ENCODE measurements at places on chromosomes 13 and 19. TPM values are rescaled to one million over a fixed set of nuclear protein-coding genes. Genes with fewer than 3 reads are reported as not detected.
A peak's percentile ranks its signal among the peaks of the same experiment; 100 is the strongest.

GRCh38 chr19:22286151-22286810 lies at the start of gene ZNF729:
Gene ZNF729 (plus strand): TSS chr19:22286441. CDS start chr19:22286526, 85 bp downstream.
- no peaks in the 10 kb centered on the region for H3K4me1 ChIP-seq
- H3K27me3 ChIP-seq = no peaks in the 10 kb centered on the region
- H3K36me3 ChIP-seq = no peaks in the 10 kb centered on the region
- no peak for DNase-seq
- H3K27ac ChIP-seq = no peak within 1 kb of the TSS

GRCh38 chr19:2733930-2734588 lies 5.8 kb downstream of the SLC39A3 start:
- H3K27ac ChIP-seq = no peak overlapping the region
- no peaks in the 10 kb centered on the region for H3K36me3 ChIP-seq
- no peak for DNase-seq
- no peaks in the 10 kb centered on the region for H3K27me3 ChIP-seq

QPCTL gene
- total RNA-seq = 42.8 TPM

DNA sequence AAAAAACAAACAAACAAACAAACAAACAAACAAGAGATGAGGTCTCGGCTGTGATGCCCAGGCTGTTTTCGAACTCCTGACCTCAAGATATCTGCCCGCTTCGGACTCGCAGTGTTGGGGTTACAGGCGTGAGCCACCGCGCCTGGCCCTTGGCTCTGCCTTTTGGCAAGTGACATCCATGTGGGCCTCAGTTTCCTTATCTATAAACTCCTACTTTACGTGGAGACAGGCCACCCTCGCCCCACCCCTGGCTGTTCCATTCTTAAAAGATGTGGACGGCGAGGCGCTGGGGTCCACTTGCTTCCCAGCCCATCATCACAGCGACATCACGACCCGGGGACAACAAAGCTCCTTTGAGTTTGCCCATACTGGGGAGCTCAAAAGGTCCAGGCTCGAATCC lies 1.7 kb downstream of the TSSK6 start:
- no peak overlapping the region for H3K27ac ChIP-seq
- H3K36me3 ChIP-seq = no peaks in the 10 kb centered on the region
- no peak overlapping the region for H3K4me3 ChIP-seq
- peaks cover 10% of the 10 kb centered on the region for H3K4me1 ChIP-seq
- no peaks in the 10 kb centered on the region for H3K27me3 ChIP-seq

GRCh38 chr19:13314761-13315160 lies 164.6 kb downstream of the IER2 start:
- H3K4me1 ChIP-seq = no peaks in the 10 kb centered on the region
- H3K4me3 ChIP-seq = no peak overlapping the region
- peaks cover 57% of the 10 kb centered on the region for H3K27me3 ChIP-seq
- DNase-seq = no peak
- H3K27ac ChIP-seq = no peak overlapping the region
- H3K36me3 ChIP-seq = no peaks in the 10 kb centered on the region

ZNF234 gene
- total RNA-seq = 6.0 TPM

GRCh38 chr19:32124585-32124984 lies 220.8 kb upstream of the ZNF507 start:
- H3K4me3 ChIP-seq = no peak overlapping the region
- no peaks in the 10 kb centered on the region for H3K4me1 ChIP-seq
- DNase-seq = no peak

DNA sequence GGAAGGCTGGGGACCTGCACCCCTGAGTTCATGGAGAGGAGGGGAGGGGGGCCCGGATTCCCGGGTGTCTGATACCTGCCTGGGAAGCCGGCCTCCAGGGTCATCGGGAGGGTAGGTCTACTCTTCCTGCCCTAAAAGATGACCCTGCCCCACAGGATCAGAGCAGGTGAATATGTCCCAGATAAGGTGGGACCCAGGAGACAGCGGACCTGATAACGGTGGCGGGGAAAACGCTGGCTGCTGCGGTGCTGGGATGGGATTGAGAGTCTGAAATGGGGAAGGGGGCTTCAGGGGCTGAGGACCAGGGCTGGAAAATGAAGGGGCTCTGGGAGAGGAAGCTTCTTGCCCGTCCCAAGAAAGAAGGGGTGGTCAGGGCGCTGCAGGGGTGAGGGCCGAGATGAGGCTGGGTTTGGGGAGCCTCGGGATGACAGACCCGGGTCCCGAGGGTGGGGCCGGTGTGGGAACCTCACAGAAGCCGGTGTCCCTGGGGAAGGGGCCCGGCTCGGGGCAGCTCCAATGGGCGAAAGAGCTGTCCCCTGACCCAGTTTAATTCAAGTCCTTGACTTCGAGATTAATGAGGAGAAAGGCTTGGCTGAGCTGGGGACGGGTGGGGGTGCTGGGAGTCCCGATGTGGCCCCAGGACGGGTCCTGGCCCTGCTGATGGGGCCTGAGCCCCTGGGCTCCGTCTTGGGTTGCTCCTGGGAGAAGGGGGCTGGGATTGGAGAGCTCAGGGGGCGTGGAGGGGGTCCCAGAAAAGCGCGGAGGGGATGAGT lies 823 bp downstream of the TTYH1 start:
- H3K27me3 ChIP-seq = peaks cover 55% of the 10 kb centered on the region
- H3K36me3 ChIP-seq = no peaks in the 10 kb centered on the region
- no peak overlapping the region for H3K27ac ChIP-seq

C1QTNF9 gene
- total RNA-seq = not detected

- no peaks in the 10 kb centered on the region for H3K27me3 ChIP-seq
- H3K4me1 ChIP-seq = peaks cover 58% of the 10 kb centered on the region
- peak; percentile 66 for DNase-seq
These were observed 1.7 kb upstream of the BCAM start for GRCh38 chr19:44807162-44807561.

EBI3 gene
- total RNA-seq = not detected

GRCh38 chr13:106375085-106375484 lies 160.4 kb downstream of the EFNB2 start:
- DNase-seq = no peak
- no peak overlapping the region for H3K27ac ChIP-seq
- peaks cover 31% of the 10 kb centered on the region for H3K4me1 ChIP-seq
- H3K27me3 ChIP-seq = no peaks in the 10 kb centered on the region

GRCh38 chr19:52689843-52690368 lies 44.9 kb downstream of the ZNF611 start:
- H3K4me3 ChIP-seq = peak overlapping the region; percentile 91
- no peaks in the 10 kb centered on the region for H3K27me3 ChIP-seq
- no peak for DNase-seq
- peak overlapping the region; percentile 46 for H3K27ac ChIP-seq

DNA sequence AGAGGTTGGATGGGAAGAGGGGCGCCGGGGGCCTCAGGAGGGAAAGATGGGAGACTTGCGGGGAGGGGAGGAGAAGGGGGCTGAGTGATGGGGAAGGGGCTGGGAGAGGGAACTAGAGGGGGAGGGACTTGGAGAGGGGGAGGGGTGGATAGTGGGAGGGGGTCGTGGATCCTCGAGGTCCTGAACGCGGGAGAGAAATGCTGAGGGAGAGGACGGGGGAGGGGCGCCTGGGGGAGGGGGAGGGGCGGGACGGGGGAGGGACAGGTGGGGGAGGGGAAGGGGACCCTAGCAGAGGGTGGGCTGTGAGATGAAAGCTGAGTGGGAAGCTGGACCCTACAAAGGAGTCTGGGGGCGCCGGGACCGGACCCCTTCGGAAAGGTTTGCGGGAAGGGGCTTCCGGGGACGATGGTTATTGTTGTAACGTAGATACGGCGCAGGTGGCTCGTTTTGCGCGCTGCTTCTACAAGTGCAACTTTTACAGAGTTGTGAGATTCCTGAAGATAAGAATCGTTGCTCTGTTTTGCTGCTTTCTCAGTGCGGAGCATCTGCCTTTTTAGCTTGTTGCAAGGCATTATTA lies 418 bp downstream of the ZNF444 start:
- DNase-seq = peak; percentile 14
- no peaks in the 10 kb centered on the region for H3K36me3 ChIP-seq
- no peaks in the 10 kb centered on the region for H3K27me3 ChIP-seq
- H3K4me3 ChIP-seq = peak overlapping the region; percentile 60

GRCh38 chr13:113164492-113164891 lies 6.0 kb downstream of the PROZ start:
- no peak overlapping the region for H3K4me3 ChIP-seq

DNA sequence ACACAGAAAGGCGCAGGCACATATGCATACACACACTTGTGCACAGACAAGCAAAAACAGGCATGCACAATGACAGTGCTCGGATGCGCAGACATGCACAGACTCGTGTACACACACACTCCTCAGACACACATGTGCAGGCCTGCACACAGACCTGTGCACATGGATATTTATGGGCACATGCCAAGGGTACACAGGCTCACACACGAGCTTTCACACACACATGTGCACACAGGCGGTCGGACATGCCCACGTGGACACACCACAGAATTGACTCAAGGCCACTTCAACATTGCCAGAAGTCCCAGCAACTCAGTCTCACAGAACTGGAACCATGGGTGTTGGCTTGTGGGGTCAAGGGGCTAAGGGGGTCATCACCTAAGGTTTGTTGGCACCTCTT lies 206.8 kb downstream of the URI1 start:
- no peaks in the 10 kb centered on the region for H3K4me1 ChIP-seq
- DNase-seq = no peak
- no peak overlapping the region for H3K4me3 ChIP-seq
- H3K27ac ChIP-seq = no peak overlapping the region

DNA sequence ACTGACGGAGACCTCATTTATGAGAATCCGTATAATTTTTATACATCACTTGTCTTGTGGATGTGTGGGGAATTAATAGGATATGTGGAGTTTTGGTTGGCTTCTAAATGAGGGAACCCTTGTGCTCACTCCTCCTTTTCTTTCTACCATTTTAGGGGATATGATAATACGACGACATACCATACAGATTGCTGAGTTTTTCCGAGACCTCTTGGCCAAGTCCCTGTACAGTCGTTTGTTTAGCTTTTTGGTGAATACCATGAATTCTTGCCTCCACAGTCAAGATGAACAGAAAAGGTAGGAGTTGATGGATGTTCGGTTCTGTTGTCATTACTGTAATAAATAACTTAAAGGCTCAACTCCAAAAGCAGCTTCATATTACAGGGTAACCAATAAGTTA lies 335.2 kb downstream of the MYO16 start:
- no peak for DNase-seq
- H3K4me3 ChIP-seq = no peak overlapping the region
- H3K27me3 ChIP-seq = no peaks in the 10 kb centered on the region
